ENCODE measurements at places on chromosomes 16 and 17.

- DNase-seq, result no peak
Measured at GRCh38 chr17:45221081-45222013, at the start of gene FMNL1. Gene FMNL1, plus strand, starts transcription at chr17:45221885. Its CDS starts 240 bp downstream, at chr17:45222125.

DNA sequence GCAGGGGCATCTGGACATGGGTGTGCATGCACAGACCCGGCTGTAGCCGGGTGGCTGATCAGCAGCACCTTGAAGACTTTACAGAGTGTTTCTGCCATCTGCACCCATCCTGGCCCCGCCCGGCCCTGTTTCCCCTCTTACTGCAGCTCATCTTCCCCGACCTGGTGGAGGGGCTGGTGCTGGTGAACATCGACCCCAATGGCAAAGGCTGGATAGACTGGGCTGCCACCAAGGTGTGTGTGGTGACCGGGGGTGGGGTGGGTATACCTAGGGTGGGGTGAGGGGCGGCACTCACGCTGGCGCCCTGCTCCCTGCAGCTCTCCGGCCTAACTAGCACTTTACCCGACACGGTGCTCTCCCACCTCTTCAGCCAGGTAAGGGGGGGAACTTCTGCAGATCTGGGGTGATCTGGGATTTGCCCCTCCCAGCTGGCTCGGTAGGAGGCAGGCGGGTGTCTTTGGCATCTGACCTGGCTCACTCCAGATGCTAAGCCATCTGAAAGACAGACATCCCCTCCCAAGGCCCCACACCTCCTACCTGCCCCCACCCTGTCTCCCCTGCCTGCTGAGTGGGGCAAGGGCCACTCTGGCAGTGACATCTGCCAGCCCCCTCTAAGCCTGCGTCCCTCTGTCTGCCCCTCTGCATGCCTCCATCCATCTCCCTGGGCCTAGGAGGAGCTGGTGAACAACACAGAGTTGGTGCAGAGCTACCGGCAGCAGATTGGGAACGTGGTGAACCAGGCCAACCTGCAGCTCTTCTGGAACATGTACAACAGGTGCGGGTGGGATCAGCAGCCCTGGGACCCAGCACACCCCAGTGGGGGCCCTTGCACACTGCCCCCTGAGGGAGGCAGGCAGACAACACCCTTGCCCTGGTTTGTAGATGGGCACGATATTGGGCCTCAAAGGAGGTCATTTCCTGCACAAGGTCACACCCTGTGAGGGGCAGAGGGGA is 6.6 kb downstream of the NDRG4 start:
- no peak for DNase-seq

DNA sequence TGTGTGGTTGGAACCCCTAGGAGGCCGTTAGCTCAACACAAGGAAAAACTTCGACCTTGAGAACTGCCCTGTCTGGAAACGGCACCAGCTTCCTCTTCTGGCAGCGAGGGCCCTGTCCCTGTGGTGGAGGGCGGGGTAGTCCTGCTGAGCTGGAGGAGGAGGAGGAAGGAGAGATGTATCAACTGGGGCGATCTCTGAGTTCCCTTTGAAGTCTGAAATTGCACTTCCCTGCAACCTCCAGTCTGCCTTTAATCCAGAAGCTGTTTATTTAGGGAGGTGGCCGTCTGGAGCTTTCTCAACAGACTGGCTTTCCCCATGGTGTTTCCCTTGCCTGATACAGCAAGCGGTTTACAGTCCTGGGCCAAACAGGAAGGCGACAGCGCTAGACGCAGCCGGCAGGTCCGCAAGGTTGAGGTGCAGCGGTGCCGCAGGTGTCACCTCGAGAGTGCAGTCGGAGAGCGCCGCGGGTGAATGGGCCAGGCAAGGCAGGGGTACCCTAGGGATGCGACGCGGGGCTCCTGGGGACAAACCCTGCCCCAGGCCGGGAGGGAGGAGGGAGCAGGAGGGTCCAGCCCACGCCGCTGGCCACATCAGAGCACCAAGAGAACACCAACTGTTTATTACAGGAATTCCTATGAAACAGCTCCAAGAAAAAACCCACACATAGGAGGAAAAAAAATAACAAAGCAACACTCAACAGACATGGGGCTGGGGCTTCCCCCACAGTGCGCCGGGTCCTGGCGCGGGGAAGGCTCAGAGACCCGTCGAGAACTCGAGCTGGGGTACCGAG is 11.4 kb upstream of the MRPS23 start:
- DNase-seq, result no peak

- no peak for DNase-seq
Measured at GRCh38 chr17:39867084-39867879, 720 bp upstream of the ZPBP2 start.

GRCh38 chr17:48228720-48229119 is 121.2 kb downstream of the SNX11 start:
- DNase-seq, result no peak

- DNase-seq, result no peak
Measured at GRCh38 chr17:48928876-48929811, 15.5 kb downstream of the SNF8 start.

DNA sequence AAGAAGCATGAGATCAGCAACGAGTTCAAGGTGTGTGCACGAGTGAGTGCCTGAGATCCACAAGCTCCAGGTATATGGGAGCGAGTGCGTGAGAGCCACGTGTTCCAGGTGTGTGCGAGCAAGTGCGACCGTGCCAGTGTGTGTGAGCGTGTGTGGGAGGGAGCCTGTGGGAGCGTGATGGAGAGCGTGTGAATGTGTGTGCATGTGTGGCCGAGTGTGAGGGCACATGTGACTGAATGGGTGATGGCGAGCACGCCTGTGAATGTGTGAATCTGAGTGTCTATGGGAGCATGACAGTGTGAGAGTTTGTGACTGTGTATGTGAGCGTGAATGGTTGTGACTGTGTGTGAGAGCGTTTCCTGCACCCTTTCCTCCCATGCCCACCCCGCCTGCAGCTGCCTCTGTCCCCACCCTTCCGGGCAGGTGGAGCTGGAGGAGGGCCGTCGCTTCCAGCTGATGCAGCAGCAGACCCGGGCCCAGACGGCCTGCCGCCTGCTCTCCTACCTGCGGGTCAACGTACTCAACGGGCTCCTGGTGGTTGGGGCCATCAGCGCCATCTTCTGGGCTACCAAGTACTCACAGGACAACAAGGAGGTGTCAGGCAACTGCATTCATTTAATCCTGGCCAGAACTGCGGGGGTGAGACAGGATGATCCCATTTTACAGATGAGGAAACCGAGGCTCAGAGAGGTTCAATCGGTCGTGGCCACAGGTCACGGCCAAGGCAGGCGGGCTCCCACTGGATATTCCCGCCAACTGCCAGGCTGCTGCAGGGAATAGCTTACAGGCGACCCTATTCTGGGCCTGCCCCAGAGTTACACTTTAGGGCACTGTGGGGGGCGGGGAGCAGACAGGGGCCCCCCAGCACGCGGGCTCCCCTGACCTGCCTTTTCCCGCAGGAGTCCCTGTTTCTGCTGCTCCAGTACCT is 3.7 kb downstream of the TMC8 start:
- no peak for DNase-seq

DNA sequence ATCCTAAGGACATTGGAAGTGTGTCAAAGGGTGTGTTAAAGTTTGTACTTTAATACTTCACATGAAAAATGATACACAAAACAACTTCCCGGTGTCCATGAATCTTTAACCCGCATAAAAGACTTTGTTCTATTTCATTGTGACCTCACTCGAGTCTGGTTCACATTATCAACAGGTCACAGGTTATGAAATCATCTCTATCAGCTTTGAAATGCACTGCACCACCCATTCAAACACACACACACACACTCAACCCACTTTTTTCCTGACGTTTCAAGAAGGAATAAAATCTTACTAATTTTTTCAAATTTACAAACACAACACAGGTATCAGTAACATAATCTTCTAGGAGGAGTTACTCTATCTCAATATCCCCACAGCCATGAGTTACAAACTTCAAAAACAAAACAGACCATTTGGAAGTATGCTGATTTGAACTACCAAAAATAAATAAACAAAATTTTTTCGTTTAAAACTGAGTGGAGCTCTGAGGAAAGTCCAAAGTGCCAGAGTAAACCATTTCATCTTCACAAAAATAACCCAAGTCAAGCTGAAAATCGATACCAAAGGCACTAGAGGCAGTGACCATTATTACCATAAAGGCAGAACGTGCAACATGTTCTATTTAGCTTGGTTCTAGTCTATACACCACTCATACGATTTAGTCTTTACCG is 2.7 kb downstream of the ACOX1 start:
- no peak for DNase-seq

DNA sequence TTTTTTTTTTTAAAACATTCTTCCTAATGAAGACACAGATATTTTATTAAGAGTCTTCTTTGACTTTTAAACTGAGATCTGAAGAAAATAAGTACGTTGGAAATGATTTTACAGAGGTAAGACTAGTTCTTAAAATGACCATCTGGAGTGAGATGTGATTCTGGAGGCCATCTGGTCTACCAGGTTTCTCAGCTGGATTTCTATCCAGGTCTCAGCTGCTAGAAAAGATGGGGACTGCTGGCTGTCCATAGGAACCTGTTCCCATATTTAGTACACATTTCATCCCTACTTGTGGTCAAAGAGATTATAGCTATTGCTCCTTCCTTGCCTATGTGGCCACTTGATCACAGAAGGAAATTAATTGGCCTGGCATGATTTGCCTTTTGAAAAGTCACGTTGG is 12.2 kb downstream of the PMFBP1 start:
- no peak for DNase-seq

DNA sequence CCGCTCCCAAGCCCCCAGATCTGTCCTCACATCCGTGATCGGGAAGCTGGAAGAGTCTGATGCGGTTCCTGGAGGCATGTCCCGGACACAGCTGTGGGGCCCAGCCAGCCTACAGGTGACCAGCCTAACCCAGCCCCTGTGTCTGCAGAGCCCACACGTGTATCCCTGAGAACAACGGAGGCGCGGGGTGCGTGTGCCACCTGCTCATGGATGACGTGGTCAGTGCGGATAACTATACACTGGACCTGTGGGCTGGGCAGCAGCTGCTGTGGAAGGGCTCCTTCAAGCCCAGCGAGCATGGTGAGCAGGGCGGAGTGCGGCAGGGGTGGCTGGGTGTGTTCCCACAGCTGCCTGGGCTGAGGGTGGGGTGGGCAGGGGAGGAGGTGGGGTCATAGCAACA is 30.9 kb downstream of the IL4R start:
- DNase-seq, result no peak

All from RWPE1 (cell line).